ENCODE measurements at places on chromosomes 1 and 21.

GRCh38 chr1:150887018-150887417 lies at the start of gene CTXND2:
CTXND2 (plus strand) TSS chr1:150887136; CDS start chr1:150912315, 25,179 bp downstream.
- no peak for DNase-seq

GRCh38 chr1:52341655-52342260 lies 24.2 kb downstream of the CC2D1B start:
- no peak for DNase-seq

DNA sequence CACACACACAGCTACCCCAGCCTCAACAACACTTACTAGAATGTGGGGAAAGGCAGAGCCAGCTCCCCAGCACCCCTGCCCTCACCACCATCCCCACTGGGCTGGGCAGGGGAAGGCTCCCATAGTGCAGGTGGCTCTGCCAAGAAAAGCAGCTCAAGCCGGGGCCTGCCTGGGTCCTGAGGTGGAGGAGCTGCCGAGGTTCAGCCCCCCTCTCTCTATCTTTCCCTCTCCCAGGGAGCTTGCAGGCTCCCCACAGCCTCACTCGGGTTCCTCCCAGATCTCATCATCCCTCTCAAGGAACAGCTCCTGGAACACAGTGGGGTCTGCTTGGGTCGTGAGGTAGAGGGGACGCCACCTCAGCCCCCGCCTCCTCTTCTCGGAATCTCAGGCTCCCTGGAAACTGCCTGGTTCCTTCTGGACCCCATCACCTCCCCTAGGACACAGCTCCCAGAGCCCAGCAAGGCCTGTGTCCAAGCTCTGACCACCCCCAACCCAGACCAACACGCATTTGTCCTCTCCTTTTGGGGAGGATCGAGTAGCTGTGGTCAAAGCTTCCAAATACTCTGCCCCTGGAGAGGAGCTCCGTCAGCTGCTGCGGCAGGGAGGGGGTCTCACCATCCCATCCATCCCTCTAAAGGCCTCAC lies 704 bp downstream of the S100A16 start:
- DNase-seq, result no peak

DNA sequence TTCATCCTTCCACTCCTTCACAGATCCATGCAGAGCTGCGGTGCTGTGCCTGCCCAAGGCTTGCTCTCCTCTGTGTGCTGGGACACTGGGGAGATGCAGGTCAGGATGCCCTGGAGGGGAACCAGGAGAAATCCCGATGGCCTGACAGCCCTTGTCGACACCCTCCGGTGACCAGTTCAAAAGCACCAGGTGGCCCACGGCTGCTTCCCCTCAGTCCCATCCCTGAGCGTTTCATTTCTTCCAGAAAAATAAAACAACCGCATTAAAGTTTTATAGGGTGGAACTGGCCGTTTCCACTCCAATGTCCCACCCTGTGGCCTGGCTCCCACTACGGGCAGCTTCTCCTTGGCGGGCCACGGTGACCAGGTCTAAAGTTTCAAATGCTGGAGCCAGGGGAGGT lies 48.3 kb downstream of the SLC66A1 start:
- DNase-seq, result no peak

GRCh38 chr1:24283326-24284155 lies 35.6 kb upstream of the GRHL3 start:
- peak; percentile 44 for DNase-seq

DNA sequence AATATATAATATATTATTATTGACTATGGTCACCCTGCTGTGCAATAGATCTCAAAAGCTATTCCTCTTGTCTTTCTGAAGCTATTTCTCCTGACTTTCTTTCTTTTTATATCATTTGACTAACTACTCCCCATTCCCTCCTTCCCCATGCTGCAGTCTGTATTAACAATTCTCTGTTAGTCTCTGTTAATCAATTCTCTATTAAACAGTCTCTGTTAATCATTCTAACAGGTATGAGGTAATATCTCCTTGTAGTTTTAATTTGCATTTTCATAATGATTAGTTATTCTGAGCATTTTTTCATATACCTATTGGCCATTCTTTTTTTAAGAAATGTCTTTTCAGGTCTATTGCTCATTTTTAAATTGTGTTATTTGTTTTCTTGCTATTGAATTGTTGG lies 201.0 kb upstream of the B3GALT2 start:
- DNase-seq, result no peak

- no peak for DNase-seq
Observed at GRCh38 chr1:165369255-165369848, 12.8 kb upstream of the LMX1A start.

- no peak for DNase-seq
Observed at GRCh38 chr1:184078564-184079249, 27.2 kb downstream of the TSEN15 start.

- no peak for DNase-seq
Observed at GRCh38 chr1:76547916-76548315, 319.4 kb upstream of the ST6GALNAC5 start.

- DNase-seq, result peak; percentile 42
Observed at GRCh38 chr1:71049951-71050598, 2.5 kb upstream of the PTGER3 start.

- no peak for DNase-seq
Observed at GRCh38 chr1:183444243-183444642, 26.1 kb upstream of the NMNAT2 start.

GRCh38 chr1:216049741-216050430 lies 373.4 kb downstream of the USH2A start:
- no peak for DNase-seq

DNA sequence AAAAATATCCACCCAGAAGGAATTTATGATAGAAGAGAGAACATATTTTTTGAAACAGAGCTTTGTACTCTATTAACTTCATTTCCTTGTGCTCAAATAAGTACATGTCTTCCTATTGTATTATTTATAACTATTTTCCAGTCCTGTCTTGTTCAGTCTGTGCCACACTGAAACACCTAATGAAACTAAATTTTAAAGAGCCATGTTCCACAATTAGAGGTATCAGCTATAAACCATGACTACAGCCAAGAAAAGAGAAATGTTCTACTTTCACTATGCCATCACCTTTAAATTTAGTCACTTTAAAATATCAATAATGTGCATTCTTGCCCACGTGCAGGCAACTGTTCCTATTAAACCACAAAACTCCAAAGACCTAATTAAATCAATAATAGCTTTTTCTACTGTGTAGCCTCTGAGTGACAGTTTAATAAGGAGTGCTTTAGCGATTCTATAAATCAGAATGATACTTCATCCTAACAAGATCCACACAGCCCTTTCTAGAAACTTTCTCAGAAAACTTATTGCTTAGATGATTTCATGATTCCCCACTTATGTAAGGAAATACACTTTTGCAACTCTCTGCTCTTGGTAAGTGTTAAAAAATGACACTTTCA lies 404.9 kb upstream of the CHRM3 start:
- no peak for DNase-seq

GRCh38 chr1:235009561-235010306 lies 118.9 kb downstream of the TOMM20 start:
- DNase-seq, result no peak

DNA sequence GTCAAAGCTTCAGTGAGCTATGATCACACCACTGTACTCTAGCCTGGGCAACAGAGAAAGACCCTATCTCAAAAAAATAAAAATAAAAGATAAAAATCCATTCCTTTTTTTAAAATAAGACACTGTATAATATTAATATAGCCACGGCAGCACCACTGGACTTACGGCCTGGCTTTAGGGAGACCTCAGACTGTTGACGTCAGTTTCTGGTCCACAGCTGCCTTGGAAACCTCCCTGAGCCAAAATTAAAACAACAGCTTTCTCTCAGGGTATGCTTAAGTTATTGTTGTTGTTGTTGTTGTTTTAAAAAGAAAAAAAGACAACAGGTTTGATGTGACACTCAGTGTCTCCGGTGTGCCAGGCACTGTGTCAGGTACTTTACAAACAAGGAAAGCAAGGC lies 42.0 kb downstream of the CAPZB start:
- DNase-seq, result no peak

DNA sequence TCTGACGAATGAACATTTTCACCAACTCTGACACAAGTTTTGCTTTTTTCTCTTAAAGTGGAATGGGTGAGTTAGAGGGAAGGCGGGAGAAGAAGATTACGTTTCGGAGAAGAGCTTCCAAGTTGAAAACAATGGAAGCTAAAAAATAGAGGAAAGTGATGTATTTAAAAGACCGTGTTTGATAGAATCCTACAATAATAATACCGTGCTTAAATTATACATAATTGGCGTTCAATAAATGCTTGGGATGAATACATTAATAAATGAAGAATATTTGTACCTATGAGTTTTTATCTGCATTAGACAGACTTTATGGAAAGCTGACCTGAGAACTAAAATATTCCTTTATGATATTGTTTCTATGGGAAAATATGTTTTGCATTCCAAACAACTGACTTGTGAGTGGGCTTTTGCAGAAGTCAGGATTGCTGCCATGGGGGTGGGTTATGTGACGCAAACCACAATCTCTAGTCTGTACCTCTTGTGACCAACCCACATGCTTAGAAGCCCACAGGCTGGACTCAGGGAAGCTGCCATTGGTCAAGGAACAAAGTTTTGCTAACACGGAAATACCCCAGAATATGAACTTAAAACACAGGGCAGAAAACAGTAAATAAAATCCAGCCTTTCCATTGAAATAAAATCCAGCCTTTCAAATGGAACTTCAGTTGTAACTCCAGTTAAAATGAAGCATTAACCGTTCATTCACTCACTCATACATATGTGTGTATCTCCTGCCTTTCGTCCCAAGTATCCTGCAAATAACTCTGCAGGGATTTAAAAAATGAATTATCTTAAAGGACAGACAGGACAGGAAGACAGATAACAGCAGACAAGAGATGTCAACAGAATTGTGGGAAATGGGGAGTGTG lies 21.3 kb upstream of the ATF3 start:
- DNase-seq, result no peak

- DNase-seq, result no peak
Observed at GRCh38 chr1:224430511-224431113, 4.0 kb downstream of the WDR26 start.

- no peak for DNase-seq
Observed at GRCh38 chr1:175090780-175091179, 23.1 kb downstream of the TNN start.

- DNase-seq, result no peak
Observed at GRCh38 chr21:35311985-35312384, 262.9 kb upstream of the RUNX1 start.

DNA sequence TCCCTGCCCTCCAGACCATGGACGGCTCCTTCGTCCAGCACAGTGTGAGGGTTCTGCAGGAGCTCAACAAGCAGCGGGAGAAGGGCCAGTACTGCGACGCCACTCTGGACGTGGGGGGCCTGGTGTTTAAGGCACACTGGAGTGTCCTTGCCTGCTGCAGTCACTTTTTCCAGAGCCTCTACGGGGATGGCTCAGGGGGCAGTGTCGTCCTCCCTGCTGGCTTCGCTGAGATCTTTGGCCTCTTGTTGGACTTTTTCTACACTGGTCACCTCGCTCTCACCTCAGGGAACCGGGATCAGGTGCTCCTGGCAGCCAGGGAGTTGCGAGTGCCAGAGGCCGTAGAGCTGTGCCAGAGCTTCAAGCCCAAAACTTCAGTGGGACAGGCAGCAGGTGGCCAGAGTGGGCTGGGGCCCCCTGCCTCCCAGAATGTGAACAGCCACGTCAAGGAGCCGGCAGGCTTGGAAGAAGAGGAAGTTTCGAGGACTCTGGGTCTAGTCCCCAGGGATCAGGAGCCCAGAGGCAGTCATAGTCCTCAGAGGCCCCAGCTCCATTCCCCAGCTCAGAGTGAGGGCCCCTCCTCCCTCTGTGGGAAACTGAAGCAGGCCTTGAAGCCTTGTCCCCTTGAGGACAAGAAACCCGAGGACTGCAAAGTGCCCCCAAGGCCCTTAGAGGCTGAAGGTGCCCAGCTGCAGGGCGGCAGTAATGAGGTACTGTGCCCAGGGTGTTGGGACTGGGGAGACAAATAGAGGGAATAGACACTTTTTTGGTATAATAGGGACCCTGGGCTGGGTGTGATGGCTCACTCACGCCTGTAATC lies 1.0 kb downstream of the ZBTB48 start:
- DNase-seq, result no peak

- no peak for DNase-seq
Observed at GRCh38 chr1:59903141-59903754, 23.3 kb downstream of the CYP2J2 start.

GRCh38 chr1:183023146-183023600 lies at the start of gene LAMC1:
LAMC1 (plus strand) TSS chr1:183023420; CDS start chr1:183023717, 297 bp downstream.
- DNase-seq, result peak; percentile 76

GRCh38 chr1:6953907-6954364 lies 168.7 kb downstream of the CAMTA1 start:
- no peak for DNase-seq

DNA sequence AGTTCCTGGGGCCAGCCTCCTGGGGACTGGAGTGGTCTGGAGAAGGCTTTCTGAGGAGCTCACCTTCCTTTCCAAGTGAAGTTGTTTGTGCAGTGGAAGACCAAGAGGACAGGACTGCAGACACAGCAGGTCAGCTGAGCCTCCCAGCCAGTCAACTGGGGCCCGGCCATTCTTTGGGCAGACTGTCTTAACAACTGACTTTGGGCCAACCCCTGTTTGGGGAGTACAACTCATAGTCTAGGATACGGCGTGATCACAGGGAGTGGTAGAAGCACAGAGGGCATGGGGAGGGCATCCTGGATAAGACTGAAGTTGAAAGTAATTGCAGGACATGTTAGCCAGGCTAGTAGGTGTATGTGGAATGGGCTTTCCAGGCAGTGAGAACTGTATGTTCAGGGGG lies 50.3 kb downstream of the PGM1 start:
- DNase-seq, result no peak

GRCh38 chr1:184210031-184210430 lies 158.5 kb downstream of the TSEN15 start:
- peak; percentile 23 for DNase-seq

DNA sequence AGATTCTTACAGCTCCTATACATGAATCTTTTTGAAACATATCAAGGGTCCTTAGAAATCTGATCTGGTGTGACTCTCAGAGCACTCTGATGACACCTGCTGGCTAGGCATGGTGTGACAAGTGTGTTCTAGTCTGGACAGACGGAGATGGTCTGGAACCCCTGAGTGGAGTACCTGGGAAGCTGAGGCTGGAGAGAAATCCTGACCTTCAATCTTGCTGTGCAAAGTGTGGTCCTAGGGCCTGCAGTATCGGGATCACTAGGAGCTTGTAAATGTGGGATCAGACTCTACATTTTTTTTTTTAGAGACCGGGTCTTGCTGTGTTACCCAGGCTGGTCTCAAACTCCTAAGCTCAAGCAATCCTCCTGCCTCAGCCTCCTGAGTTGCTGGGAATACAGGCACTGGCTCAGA lies 78.6 kb upstream of the SOD1 start:
- DNase-seq, result peak; percentile 7

DNA sequence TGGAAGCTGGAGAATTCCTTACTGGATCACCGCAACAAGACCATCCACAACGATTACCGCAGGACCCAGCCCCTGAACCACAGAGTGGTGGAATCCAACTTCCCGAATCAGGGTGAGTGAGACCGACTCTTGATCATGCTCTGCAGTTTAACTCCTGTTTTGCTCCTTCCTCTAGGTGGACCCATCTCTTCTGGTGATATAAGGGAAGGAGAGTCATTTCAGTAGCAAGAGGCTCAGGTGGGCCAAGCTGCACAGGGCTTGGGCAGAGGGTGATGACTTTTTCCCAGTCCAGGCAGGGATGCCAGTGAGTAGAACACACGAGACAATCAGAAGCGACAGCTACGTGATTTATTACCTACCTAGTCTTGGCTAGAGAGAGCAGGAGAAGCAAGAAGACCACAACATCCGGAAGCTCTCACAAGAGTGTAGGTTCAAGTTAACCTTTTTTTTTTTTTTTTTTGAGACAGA lies 25.2 kb downstream of the CA6 start:
- DNase-seq, result no peak

- DNase-seq, result no peak
Observed at GRCh38 chr1:234782105-234782751, 172.2 kb upstream of the IRF2BP2 start.
